T-helper 17 cell (primary cell): ENCODE measurements at places on chromosomes 13 and 19. TPM values are rescaled to one million over a fixed set of nuclear protein-coding genes. Genes with fewer than 3 reads are reported as not detected.

- peak overlapping the region; percentile 65 for H3K4me3 ChIP-seq
- H3K27ac ChIP-seq, result peak overlapping the region; percentile 77
- no peak for DNase-seq
- peaks cover 15% of the 10 kb centered on the region for H3K27me3 ChIP-seq
- H3K36me3 ChIP-seq, result no peaks in the 10 kb centered on the region
Measured at GRCh38 chr19:6062961-6063575, 47.2 kb downstream of the RFX2 start.

Gene AZU1
- total RNA-seq, result 1.2 TPM

Gene PIK3R2
- 9.1 TPM for total RNA-seq

DNA sequence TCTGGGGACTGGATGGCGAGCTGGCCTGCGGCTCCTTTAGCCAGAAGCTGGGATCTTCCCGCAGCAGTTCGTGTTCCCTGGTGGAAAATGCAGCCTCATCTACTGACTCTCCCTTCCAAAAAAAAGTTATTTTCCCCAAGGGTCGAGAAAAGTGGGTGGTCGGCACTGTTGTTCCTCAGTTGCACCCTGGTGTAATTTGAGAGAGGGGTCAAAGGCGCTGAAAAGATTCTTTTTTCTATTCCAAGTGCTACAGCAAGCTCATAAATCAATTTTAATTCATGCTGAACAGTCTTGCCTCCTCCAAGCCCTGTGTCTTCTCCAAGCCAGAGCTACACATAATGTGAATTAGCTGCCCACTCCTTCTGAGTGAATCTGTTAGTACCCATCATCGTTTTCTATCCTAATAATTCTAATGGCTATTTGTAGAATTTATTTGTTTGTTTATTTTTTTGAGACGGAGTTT is 774 bp downstream of the SLC25A15 start:
- no peaks in the 10 kb centered on the region for H3K27me3 ChIP-seq
- H3K4me3 ChIP-seq, result peak overlapping the region; percentile 69
- peak overlapping the region; percentile 21 for H3K27ac ChIP-seq
- DNase-seq, result no peak
- H3K4me1 ChIP-seq, result peaks cover 3% of the 10 kb centered on the region
- no peaks in the 10 kb centered on the region for H3K36me3 ChIP-seq

Gene ERICH6B
- not detected for total RNA-seq

GRCh38 chr19:48914181-48914580 is 14.1 kb downstream of the NUCB1 start:
- H3K4me1 ChIP-seq, result peaks cover 5% of the 10 kb centered on the region
- peaks cover 4% of the 10 kb centered on the region for H3K36me3 ChIP-seq
- no peak for DNase-seq
- H3K27ac ChIP-seq, result no peak overlapping the region
- no peak overlapping the region for H3K4me3 ChIP-seq

GRCh38 chr13:41004875-41005693 is 14.0 kb downstream of the ELF1 start:
- peaks cover 3% of the 10 kb centered on the region for H3K36me3 ChIP-seq
- H3K27ac ChIP-seq, result peak overlapping the region; percentile 92
- peak overlapping the region; percentile 85 for H3K4me3 ChIP-seq
- no peaks in the 10 kb centered on the region for H3K27me3 ChIP-seq
- DNase-seq, result no peak

- no peaks in the 10 kb centered on the region for H3K36me3 ChIP-seq
- H3K4me3 ChIP-seq, result no peak overlapping the region
- peaks cover 42% of the 10 kb centered on the region for H3K27me3 ChIP-seq
Measured at GRCh38 chr13:20185366-20186056, 7.2 kb downstream of the GJB2 start.

DNA sequence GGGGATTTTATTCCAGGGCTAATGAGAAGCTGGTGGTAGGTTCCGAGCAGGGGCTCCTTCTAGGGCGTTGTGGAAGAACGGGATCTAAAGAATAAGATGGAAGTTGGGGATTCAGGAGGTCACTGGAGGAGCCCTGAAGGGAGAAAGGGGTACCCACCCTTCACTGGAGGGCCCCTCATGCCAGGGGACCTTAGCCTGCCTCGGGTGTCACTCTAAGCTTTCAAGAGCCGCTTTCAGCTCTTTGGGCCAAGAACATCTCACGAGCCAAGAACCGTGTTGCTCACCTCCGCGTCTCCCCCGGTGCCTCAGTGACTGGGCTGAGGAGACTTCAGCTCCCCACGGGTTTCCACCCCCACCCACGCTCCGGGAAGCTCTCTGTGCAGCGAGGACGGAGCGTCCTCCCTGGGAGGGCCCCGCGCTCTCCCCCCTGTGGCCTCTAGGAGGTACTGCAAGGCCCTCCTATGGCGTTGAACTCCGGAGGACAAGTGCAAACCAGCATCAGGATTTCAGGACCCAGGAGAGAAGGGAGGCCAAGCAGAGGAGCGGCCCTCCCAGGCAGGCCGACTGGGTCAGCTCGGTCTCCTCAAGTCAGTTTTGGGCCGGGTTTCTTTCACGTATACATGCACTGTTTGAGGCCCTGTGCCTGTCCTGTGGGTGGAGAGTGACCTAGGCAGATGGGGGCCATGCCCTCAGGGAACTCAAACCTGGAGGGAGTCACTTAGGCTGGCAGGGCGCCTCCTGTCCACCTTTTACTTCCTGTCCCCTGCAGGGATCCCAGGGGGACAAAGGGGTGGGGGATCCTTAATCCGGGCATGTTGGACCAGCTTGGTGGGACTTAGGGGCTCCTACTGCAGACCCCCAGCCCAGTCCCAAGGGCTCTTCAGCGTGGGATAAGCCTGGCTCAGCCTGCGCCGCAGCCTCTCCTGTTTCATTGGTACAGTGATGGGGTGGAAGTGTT is 5.1 kb upstream of the KRTDAP start:
- peaks cover 6% of the 10 kb centered on the region for H3K4me1 ChIP-seq
- peak; percentile 50 for DNase-seq
- H3K27me3 ChIP-seq, result peaks cover 46% of the 10 kb centered on the region
- no peak overlapping the region for H3K4me3 ChIP-seq
- no peak overlapping the region for H3K27ac ChIP-seq

GRCh38 chr19:6273701-6274601 is 5.8 kb downstream of the MLLT1 start:
- no peaks in the 10 kb centered on the region for H3K27me3 ChIP-seq
- H3K36me3 ChIP-seq, result peaks cover 2% of the 10 kb centered on the region
- DNase-seq, result no peak
- H3K4me3 ChIP-seq, result no peak overlapping the region

DNA sequence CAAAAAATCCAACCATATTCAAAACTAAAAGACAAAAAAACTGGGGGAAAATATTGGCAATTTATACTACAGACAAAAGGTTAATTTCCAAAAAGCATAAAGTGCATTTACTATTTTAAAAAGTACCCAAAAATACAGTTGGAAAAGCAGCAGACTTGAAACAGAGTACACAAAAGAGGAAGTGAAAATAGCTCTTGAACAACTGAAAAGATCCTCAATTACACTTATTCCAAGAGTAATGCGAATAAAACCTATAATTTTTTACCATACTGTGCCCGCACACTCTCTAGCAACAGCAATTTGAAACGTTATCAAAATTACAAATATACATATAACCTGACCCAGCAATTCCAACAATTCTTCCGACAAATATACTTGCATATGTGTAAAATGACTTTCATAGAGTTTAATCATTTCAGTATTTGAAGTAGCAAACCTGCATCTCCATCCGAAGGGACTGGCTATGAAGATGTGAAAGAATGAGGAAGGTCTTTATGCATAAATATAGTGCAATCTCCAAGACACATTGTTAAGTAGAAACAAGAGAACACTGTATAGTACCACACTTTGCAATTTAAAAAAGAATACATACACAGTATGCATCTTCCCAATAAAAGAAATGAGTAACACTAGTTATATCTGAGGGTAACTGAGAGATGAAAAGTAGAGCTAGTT is 25.4 kb downstream of the ALG5 start:
- no peak overlapping the region for H3K4me3 ChIP-seq
- H3K4me1 ChIP-seq, result peaks cover 4% of the 10 kb centered on the region
- H3K27me3 ChIP-seq, result no peaks in the 10 kb centered on the region
- DNase-seq, result no peak
- no peak overlapping the region for H3K27ac ChIP-seq

GRCh38 chr13:44266305-44266704 is 107.3 kb upstream of the SERP2 start:
- H3K4me3 ChIP-seq, result no peak overlapping the region
- H3K27ac ChIP-seq, result no peak overlapping the region
- H3K36me3 ChIP-seq, result no peaks in the 10 kb centered on the region

Gene PSG7
- total RNA-seq, result not detected

DNA sequence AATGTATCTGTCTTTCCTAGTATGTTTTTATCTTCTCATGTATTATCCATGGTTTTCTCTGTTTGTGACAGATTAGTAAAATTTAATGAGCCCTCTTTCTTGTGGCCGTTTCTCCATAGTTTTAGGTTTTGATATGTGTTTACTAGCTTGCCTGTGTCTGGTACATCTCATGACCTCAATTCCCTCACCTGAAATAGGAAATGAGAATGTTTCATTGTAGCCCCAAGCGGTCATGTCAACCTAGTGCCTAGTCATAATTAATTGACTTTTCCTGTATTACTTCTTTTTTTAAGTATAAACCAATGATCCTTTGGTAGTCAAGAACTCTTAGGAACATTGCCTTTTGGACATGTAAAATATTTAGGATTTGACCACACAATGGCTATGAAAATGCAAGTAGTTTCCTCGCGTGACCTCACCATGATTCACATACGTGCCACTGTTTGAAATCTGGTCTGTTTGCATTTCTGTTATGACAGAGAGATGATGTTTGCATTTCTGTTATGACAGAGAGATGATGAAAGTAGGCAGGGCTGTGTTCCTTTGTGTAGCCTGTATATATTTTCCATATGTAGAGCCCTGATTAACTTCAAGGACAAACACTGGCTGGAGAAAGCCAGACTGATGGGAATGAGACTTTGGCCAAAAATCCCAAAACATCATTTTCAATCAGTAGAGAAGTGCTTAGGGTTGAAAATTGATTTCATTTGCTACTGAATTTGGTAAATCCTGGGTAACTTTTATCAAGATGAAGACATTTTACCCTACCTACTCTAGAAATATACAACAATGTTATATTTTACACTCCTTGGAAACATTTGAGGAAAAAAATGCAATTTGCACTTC is 104.8 kb downstream of the TNFRSF19 start:
- H3K27ac ChIP-seq, result no peak overlapping the region
- H3K4me3 ChIP-seq, result no peak overlapping the region
- H3K36me3 ChIP-seq, result peaks cover 2% of the 10 kb centered on the region
- peaks cover 41% of the 10 kb centered on the region for H3K27me3 ChIP-seq
- DNase-seq, result no peak

Gene GPALPP1
- total RNA-seq, result 22.7 TPM

Gene SLC10A2
- total RNA-seq, result not detected

Gene CTXN1
- not detected for total RNA-seq

DNA sequence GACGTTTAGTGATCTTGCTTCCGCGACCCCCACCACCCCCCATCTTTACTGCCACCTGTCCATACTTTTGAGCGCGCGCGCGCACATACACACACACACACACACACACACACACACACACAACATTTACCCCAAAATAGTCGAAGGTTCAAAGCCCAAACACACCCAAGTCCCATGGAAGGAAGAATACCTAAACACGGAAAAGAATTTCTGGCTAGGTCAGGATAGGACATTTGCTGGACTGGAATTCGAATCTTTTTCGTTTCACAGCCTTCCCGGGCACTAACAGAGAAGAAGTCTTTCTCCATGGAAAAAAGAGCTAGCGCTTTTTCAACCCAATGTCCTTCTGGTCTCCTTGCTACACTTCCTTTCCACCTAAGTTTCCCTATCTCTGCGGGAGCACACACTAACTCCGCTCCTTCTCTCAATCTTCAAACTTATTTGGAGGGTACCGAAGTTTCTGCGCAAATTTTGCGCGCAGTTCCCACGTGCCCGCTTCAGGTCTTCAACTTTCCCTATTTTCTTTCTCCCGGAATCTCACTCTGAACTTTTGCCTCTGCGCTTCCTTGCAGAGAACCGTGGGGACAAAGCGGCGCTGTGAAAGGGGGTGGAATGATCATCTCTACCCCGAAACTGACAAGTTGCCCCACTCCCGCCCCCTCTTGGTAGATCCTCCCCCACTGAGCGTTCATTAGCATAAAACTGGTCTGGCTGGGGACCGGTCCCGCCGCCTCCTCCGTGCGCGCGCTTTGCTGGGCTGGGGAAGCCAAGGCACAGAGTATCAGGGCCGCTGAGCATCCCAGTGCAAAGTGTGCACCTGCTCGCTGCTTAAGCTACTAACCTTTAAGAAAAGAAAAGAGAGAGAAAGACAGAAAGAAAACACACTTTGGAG is 2.7 kb downstream of the DACH1 start:
- peak overlapping the region; percentile 33 for H3K4me3 ChIP-seq
- H3K27ac ChIP-seq, result no peak overlapping the region
- DNase-seq, result no peak
- H3K27me3 ChIP-seq, result peaks cover 33% of the 10 kb centered on the region

DNA sequence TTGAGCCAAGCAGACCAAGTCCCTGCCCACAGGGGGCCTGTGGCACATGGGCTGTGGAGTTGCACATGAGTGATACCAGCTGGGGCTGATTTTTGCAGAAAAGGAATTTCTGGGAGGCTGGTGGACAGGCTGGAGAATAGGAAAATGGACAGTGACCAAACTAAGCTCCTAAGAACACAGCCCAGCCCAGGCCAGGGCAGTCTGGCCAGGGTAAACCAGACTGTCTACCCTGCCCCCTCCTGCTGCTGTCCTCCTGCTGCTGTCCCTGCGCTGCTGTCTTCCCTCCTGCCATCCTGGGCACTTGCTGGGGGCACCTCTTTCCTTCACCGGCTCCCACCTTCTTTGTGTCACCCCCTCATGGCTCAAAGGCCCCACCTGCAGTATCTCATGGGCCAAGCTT is 219.2 kb downstream of the ZIC5 start:
- H3K27me3 ChIP-seq, result no peaks in the 10 kb centered on the region
- no peak for DNase-seq
- no peaks in the 10 kb centered on the region for H3K36me3 ChIP-seq
- H3K4me3 ChIP-seq, result no peak overlapping the region
- H3K27ac ChIP-seq, result peak overlapping the region; percentile 82

- H3K4me1 ChIP-seq, result peaks cover 29% of the 10 kb centered on the region
- DNase-seq, result no peak
- peaks cover 3% of the 10 kb centered on the region for H3K36me3 ChIP-seq
- peak overlapping the region; percentile 57 for H3K4me3 ChIP-seq
- H3K27me3 ChIP-seq, result no peaks in the 10 kb centered on the region
Measured at GRCh38 chr19:42285541-42285941, 16.4 kb upstream of the PRR19 start.

DNA sequence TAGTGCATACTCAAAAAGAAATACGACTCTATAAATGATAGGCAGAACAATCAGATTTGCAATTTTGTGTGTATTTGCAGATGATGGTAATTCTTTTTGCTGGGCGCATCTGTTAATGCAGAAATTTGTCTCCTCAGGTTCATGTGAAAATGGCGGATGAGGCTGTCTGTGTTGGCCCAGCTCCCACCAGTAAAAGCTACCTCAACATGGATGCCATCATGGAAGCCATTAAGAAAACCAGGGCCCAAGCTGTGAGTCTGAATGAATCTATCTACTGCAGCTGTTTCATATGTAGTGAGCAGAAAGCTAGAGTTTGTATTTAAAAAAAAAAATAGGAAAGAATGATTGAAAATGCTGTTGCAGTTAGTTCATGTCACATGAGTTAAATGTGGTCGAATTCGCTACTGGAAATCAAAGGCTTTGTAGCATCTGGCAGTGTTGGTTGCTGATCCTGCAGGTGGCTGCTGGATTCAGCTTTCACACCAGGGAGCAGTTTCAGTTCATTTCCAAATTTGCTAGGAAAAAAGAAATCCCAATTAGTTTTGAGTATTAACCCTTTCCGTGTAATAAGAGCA is 66.0 kb downstream of the PCCA start:
- H3K36me3 ChIP-seq, result peaks cover 9% of the 10 kb centered on the region
- no peak overlapping the region for H3K27ac ChIP-seq
- no peaks in the 10 kb centered on the region for H3K27me3 ChIP-seq
- H3K4me1 ChIP-seq, result peaks cover 3% of the 10 kb centered on the region
